ENCODE measurements at places on chromosomes 7 and 10.

DNA sequence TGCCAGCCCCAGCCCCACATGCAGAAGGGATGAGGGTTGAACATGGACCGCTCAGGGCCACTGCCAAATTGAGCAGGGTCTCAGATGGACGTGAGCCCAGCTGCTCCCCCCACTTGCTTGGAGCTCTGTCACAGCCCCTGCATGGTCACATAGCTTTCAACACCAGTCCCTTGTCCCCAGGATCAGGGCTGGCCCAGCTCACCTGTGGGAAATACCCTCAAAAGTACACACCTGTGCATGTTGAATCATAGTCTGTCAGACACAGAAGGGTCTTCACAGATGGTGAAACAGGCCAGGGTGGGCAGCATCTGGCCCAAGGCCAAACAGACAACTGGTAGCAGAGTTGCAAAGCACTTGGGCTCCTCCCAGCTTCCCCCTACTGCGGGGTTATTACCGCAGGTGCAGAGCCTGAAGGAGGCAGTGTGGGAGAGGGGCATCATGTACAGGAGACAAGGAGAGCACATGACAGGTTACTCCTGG, 77.6 kb upstream of the UNC5B start:
- no peak for DNase-seq

DNA sequence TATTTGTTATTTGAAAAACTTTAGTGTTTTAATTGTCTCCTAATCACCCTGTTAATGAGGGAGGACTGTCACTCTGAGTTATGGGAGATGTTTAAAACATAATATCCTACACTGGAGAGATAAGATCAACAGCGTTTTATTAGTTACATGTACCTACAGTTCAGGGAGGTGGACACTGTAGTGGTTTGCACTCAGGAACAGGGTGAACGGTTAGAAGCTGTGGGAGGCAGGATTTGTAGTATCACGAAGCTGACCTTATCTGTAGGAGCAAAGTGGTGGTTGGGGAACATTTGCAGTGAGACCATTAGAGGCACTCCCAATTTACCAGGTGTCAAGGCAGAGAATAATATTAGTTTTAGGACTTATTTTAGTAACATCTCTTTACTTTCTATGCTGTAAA, 193.3 kb upstream of the KCND2 start:
- DNase-seq: no peak

DNA sequence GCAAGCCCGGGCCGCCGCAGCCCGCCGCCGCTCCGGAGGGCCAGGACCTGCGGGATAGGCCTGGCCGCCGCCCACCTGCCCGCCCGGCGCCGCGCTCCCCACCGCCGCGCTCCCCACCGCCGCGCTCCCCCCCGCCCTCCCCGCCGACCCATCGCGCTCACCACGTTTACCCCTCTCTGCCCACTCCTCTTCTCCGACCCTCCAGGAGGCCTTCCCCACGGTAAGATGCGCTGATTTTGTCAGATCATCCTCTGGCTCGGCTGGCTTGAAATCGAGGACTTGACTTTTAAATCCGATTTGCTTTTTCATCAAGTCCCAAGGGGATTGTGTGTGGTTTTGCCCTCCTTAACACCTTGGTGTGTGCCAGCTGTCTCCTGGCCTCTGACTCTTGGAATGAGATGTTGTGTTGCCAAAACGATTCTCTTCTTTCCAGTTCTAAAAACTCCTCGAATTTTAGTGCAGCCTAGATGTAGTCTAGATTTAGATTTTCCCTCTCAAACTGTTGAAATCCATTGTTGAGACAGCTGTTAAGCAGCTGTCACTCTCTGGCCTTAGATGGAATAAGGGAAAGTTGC, 738 bp downstream of the POM121 start:
- no peak for DNase-seq

DNA sequence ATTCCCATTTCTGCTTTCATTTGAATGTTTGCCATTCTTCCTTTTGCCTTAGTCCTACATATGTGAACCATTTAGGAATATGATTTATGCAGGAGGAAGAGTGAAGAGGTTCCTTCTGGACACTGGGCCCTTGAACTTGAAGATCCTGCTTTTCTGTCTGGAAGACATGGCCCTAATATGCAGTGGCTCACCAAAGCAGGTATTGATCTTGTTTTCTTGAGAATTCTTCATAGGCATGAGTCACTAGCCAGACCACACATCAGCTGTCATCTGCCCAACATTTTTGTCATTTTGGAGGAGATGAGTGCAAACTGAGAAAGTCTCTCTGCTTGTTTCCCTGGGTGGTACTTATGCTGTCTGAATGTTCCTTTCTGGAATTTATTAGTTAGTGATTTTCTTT, 382.6 kb downstream of the LRMDA start:
- DNase-seq: no peak

DNA sequence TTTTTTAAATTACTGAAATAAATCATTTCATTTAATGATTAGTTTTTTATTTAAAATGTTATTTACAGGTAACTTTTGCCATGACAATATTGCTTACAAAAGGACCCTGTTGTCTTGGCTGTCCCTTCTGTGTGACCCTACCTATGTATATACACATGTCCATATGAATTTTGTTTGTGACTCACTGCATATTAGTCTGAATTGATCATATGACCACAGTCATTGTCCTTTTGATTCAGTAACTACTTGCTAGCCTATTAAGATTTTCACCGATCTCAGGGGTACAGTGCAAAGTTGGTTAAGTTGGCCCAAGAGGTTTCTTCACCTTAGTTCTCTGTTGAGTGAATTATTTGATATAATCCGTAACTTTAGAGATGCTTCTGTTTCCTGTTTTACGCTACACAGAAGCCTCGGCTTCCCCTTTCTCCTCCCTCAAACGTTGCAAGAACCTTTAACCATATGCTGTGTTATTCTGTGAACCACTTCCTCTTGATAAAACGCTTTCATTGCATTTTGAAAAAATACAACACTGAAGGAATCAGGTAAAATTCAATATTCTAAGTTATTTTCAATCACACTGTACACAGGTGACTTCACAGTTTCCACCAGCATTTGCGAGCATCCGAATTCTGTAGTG, 43.9 kb downstream of the APBB1IP start:
- no peak for DNase-seq

DNA sequence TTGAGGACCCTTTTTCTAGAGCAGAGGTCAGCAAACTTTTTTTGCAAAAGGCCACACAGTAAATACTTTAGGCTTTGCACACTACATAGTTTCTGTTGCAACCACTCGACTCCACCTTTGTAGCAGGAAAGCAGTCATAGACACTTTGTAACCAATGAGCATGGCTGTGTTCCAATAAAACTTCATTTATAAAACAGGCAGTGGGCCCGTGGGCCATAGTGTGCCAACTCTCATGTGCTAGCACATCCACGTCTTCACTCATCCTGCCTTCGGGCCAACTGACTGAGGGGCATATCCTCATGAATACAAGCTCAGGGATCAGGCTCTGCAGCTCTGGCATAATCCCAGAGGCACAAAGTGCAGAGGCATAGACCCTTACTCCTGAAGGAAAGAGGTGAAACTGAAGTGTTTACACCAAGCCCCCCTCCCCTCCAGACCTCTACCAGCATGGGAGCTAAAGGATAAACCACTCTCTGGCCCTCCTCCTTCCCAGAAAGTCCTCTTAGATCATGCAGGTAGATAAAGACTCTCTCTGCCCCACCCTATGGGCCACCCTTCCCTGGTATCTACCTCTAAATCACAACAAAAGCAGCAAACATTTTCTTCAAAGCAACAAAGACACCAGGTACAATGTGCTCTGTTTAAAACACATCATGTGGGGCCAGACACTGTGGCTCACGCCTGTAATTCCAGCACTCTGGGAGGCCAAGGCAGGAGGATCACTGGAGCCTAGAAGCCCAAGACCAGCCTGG, 71.0 kb downstream of the DLG5 start:
- DNase-seq: no peak

GRCh38 chr10:130817046-130817624, 494.4 kb downstream of the TCERG1L start:
- no peak for DNase-seq

All from urinary bladder (tissue), 4 donors.